ENCODE measurements at places on chromosomes 1 and 21.

DNA sequence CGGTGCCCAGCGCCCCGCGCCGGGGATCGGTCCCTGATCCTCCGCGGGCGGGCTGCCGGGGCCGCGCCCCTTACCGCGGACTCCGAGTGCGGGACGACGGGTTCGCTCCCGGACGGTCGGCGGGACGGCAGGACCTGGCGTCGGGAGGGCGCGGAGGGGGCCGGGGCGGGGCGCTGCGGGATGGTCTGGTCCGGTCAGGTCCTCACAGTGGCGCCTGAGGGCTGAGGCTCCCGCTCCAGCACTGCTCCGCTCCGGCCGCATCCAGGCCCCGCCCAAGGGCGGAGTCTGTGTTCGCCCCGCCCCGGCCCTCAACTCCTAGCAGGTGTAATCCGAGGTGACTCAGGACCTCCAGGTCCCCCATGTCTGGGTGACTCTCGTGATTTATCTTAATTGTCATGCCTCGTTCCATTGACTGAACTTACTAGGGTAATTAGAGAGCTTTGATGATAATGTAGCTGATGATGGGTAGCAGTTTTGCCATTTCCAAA is at the start of gene RAB3B:
Gene RAB3B, minus strand, starts transcription at position 223 of the 488 bp plus-strand sequence. CDS start 13,583 bp downstream, outside the sequence.
- DNase-seq = peak; percentile 86

GRCh38 chr1:77360256-77360655 is 78.4 kb downstream of the AK5 start:
- DNase-seq = no peak

GRCh38 chr1:112790920-112791722 is 76.0 kb upstream of the PPM1J start:
- no peak for DNase-seq

DNA sequence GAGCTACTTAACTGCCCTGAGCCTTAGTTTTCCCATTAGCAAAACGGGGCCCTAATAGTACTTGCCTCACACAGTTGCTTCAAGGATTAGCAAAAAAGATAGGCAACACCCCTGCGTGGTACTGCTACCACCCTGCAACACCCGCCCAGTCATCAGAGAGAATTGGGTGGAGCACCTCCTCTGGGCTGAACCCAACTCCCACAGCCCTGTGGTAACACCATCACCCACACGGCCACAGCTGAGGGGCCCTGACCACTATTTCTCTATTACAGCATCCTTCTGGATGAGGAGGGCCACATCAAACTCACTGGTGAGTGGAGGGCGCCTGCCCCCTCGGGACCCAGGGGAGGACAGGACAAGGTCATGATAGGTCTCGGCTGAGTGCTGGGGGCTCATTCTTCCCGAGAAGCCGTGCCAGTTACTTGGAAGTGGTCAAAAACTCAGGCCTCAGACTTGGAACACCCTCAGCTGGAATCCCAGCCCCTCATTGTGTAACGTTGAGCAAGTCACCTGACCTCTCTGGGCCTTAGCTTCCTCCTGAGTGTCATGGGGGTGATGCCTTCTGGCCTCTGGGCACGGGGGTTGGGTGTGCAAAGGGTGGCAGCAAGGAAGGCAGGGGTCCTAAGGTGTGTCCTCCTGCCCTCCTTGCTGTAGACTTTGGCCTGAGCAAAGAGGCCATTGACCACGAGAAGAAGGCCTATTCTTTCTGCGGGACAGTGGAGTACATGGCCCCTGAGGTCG is 24.6 kb downstream of the RPS6KA1 start:
- no peak for DNase-seq

GRCh38 chr1:78284354-78284753 is 206.4 kb upstream of the PTGFR start:
- no peak for DNase-seq

DNA sequence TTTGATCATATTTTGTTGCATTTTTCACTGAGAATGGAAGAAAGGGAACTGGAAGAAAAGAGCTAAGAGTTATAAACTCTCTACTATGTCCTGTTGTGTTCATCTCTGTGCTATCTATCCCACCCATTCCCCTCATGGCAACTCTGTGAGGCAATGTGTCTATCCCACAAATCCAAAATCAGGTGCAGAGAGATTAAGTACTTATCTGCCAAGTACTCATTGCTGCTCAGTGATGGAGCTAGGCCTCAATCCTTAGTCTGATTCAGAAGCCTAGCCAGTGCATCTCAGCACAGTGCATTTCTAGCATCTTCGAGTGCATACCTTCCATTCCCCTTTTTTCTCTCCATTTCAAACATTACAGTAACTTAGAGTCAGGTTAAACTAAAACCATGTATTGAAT is 270.6 kb downstream of the TPR start:
- no peak for DNase-seq

DNA sequence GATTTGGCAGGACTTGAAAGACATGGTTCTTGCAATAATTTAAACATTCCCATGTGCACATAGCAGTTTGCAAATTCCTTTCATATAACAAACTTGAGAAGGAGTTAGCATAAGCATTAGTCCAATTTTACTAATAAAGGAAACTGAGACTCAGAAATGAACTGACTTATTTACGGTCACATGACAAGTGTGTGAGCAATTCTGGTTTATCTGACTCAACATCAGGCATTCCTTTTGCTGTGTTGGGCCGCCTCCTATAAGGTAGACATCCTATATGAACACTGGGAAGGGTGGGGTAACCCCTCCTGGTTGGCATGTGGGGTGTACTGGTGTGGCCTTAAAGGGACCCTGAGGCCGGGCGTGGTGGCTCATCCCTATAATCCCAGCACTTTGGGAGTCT is 8.5 kb upstream of the CPT2 start:
- DNase-seq = no peak

DNA sequence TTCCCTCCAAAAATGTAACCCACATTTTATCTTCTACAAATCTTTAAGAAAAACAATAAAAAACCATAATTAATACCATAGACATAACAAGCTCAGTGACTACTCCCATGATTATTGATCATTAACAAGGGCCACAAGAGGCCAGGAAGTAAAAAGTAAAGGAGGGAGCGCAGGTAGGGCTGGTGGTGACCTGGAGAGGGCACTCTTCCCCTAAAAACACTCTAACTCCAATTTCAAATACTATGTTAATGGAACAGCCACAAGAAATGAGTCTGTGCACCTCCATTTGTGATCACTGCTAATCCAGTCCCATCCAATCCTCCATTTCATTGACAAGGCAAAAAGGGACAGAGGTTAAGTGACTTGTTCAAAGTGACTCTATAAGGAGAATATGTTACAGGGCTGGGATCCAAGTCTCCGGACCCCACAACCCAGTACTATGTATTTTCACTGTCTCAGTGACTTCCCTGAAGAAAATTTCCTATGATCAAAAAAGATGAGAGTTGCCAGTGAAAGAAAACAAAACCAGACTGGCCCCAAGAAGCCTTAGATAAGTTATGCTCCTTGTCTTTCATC is 41.2 kb upstream of the CFAP298 start:
- peak; percentile 25 for DNase-seq

- DNase-seq = no peak
Measured at GRCh38 chr21:28615276-28615675, 377.4 kb downstream of the LTN1 start.

- DNase-seq = peak; percentile 14
Measured at GRCh38 chr1:243917177-243917862, 67.3 kb upstream of the AKT3 start.

GRCh38 chr1:94144836-94145235 is 23.9 kb upstream of the ABCA4 start:
- DNase-seq = no peak

DNA sequence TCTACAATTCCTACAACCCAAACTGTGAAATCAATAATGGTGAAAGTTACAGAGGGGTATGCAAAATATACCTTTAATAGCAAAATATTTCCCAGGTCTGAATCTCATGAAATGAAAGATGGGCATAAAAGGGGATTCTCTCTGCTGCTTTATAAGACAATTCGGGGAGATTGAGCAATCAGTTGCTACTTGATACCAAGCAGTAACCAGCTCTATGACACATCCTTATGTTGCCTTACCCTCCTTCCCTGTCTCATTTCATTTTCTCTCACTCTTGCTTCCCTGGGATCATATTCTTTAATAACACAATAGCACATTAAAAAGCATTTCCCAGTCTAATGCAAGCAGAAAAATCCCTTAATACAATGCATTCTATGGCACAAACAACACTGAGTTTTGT is 29.0 kb downstream of the ZSWIM5 start:
- no peak for DNase-seq

GRCh38 chr1:92066321-92066720 is 8.9 kb downstream of the SETSIP start:
- no peak for DNase-seq

DNA sequence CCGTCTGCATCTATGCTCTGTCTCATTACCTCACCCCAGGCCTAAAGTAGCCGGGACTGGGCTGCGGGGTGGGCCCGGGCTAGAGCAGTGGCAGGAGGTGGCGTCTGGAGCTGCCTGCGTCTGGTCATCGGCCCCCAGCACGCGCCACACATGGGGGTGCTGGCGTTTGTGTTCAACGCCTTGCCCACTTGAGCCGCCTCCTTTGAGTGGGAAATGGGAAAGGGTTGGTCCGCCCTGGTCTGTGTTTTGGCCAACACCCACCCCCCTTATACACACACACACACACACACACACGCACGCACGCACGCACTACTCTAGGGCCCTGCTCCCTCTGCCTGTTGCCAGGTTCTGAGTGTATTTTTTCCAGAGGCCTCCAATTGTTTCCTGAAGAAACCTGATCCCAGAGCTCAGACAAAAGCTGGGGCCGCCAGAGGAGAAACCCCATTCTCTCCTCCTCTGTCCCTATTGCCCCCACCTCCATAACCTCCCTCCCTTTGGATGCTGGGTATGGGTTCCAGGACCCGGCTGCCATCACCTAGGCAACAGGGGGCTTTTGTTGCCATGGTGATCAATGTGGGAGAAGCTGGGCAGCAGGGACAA is 10.1 kb downstream of the VANGL2 start:
- no peak for DNase-seq

DNA sequence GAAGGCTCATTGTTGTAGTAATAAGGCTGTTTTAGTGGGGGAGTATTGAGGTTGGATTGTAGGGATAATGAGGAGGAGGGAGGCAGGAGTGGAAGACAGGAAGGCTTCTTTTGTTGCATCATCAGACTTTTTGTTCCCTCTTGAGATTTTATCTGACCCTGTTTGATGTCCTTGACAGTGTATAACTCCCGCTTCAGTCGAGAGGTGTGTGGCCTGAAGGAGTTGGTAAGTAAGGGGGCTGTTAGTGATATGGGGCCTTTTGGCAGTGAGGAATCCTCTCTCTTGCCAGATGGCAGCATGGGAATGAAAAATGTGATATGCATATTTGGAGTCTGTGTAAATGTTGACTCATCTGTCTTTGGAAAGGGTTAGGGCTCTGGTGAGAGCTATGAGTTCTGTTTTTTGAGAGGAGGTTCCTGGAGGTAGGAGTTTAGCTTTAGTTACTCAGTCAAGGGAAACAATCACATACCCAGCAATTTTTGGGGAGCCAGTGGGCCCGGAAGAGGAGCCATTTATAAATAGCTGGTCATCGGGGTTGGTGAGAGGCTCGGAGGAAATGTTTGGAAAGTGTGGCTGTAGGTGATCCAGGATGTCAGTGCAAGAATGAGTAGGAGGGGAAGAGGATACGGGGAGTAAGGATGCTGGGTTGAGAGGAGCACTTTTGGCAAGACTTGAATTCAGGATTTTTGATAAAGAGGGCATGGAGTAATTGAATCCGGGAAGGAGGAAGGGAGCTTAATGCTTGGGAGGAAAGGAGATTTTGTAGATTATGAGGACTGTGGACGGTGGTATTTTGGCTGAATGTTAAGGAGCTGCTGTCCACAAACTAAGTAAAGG is 136.7 kb upstream of the ETV3 start:
- DNase-seq = no peak

GRCh38 chr1:209692745-209693504 is 11.7 kb upstream of the HSD11B1 start:
- peak; percentile 82 for DNase-seq

DNA sequence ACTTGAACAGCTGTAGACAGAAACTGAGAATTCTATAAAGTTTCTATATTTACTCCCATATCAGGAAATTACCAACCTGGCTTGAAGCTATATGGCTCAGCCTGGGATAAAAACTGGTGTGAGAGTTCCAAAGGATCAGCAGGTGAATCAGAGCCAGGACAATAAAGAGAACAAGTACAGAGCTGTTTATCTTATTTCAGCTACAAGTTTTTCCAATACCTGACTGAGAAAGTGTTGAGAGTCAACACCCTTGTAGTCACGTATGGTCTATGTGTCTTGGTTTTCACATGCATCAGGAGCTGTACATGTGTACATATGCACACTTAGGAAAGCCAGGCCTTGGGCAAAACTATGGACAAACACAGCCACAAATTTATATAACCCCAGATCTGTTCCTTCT is 40.7 kb upstream of the CXADR start:
- DNase-seq = no peak

DNA sequence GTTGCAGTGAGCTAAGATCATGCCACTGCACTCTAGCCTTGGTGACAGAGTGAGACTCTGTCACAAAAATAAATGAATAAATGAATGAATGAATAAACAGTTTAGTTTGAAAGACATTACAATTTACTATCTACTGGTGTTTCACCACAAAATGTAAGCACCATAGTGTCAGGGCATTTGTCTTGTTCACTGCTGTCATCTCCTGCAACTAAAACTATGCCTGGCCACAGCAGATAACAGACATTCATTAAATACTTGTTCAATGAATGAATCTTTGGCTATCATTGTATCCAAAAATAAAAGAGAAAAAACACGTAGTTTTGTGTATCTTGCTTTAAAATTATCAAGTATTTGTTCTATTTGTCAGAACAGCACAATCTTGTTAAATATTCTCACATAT is 32.5 kb downstream of the SASS6 start:
- no peak for DNase-seq

GRCh38 chr1:236280438-236281197 is 1.1 kb downstream of the ERO1B start:
- DNase-seq = peak; percentile 26

DNA sequence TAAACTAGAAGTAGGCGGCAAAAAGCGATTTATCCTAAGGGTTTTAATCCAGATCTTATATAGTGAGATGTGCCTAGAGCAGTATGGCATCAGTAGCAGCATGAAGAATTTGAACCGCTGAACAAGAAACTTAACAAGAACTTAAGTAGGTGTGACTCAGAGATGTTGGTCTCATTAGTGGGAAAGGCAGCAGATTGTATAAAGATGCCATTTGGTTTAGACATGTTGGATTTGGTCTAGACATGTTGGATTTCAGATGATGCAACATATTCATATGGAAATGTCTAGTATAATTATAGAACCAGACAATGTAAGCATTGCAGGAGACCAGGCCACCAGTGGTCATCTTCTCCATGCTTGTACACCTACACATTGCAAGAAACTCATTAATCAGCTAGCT is 42.1 kb upstream of the ZP4 start:
- DNase-seq = no peak

Measured in CD4-positive, alpha-beta T cell treated with Interleukin-6 for 4 hours (primary cell).